ENCODE measurements at places on chromosomes 2 and 18. TPM values are rescaled to one million over a fixed set of nuclear protein-coding genes. Genes with fewer than 3 reads are reported as not detected.

Gene GATA6
- total RNA-seq, result 28.6 TPM

Gene TNS1
- 74.4 TPM for total RNA-seq

Gene ALKAL2
- not detected for total RNA-seq

Gene ATP6V1C2
- under 0.01 TPM for total RNA-seq

Gene TMEM131
- 20.2 TPM for total RNA-seq

Gene PAIP2B
- total RNA-seq, result 0.85 TPM

Measured in smooth muscle cell of bladder (primary cell).